ENCODE measurements at places on chromosomes 7 and 10. TPM values are rescaled to one million over a fixed set of nuclear protein-coding genes. Genes with fewer than 3 reads are reported as not detected.

The FKBP6 gene
- not detected for total RNA-seq

The TECTB gene
- total RNA-seq: under 0.01 TPM

The GNB2 gene
- total RNA-seq: 134 TPM

The LRRC61 gene
- total RNA-seq: 0.36 TPM

The TCF7L2 gene
- 3.7 TPM for total RNA-seq

The PNLIPRP1 gene
- total RNA-seq: not detected

The ADIRF gene
- 116 TPM for total RNA-seq

The DYNC1I1 gene
- 1.5 TPM for total RNA-seq

The MACROH2A2 gene
- 4.6 TPM for total RNA-seq

The SLC13A4 gene
- 0.30 TPM for total RNA-seq

The IFIT1B gene
- total RNA-seq: not detected

The TET1 gene
- 5.2 TPM for total RNA-seq

The TM9SF3 gene
- total RNA-seq: 145 TPM

The ZC3HAV1 gene
- 39.7 TPM for total RNA-seq

The FGF8 gene
- not detected for total RNA-seq

The TAS2R41 gene
- total RNA-seq: not detected

The SLC18A3 gene
- total RNA-seq: not detected

The HKDC1 gene
- 6.8 TPM for total RNA-seq

The ENTPD1 gene
- total RNA-seq: 2.7 TPM

The GAD2 gene
- not detected for total RNA-seq

The CYP2C19 gene
- not detected for total RNA-seq

The MYL10 gene
- total RNA-seq: not detected

The LRRN3 gene
- 7.4 TPM for total RNA-seq

The WNT2 gene
- 0.20 TPM for total RNA-seq

The CDNF gene
- 2.6 TPM for total RNA-seq

The CFAP58 gene
- 0.23 TPM for total RNA-seq

The GPC2 gene
- 1.0 TPM for total RNA-seq

The ZPBP gene
- not detected for total RNA-seq

Data from smooth muscle cell of the pulmonary artery (primary cell).